Mesenteric fat pad (tissue), 1 donor: ENCODE measurements at places on chromosomes 6 and 20. TPM values are rescaled to one million over a fixed set of nuclear protein-coding genes. Genes with fewer than 3 reads are reported as not detected.

DNA sequence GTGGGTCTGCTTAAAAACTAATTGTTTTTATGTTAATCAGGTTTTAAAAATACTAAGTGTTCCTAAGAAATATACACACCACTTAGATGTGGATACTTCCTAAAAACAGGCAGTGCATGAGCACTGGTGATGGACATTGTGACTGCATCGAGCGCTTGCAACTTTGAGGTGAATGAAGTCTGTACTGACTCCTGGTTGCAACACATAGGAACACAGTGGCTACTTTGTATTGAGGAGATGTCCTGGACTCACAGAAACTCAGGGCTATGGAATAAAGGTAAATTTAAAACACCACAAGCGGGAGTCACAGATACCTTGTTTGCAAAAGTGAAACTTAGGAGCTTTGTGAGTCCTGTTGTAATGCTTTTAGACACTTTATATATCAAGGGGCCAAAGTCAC is 55.6 kb upstream of the POLR1H start:
- DNase-seq, result no peak

- no peak for DNase-seq
Observed at GRCh38 chr6:20440296-20440695, 38.6 kb downstream of the E2F3 start.

GRCh38 chr20:46991880-46992639 is 97.4 kb downstream of the EYA2 start:
- DNase-seq, result no peak

Gene HCRTR2
- total RNA-seq, result not detected

- DNase-seq, result no peak
Observed at GRCh38 chr6:156154896-156155295, 622.3 kb upstream of the ARID1B start.

DNA sequence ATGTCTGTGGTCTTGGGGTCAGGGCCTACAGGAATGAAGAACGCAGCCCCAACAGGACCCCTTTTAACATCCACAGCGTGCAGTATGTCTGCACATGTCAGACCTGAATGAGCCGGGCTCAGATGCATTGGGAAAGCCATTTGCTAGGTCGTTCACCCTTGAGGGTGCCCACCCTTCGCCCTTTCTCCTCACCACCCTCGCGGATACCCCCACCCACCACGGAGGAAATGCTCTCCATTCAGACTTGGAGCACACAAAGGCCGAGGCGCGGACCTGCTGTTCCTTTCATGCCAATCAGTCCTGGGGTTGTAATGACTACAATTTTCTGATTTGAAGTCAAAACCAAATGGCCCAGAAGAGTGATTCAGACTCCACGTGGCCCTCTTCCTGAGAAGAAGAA is 62.7 kb downstream of the EDN3 start:
- DNase-seq, result no peak

DNA sequence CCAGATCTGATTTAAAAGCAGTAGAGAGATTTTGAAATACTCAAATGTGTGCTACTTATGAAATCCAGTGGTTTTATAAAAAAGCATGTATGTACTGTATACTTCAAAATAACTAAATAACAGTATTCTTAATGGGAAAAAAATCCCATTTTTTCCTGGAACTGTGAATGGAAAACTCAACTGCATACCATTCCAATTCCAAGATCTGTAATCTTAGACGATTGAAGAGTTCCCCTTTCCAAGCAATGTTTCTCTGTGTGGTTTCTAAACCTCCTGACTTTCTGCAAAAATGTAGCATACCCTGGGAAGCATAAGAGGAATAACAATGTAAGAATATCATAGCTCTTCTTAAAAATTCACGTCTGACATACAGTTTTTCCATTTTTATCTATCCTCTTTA is 40.3 kb upstream of the HIVEP2 start:
- no peak for DNase-seq

GRCh38 chr6:112760831-112761230 is 413.7 kb downstream of the RFPL4B start:
- DNase-seq, result no peak

GRCh38 chr6:149317644-149318571 is at the start of gene TAB2:
Gene TAB2 (plus strand): TSS chr6:149317712. CDS start chr6:149369998, 52,286 bp downstream.
- DNase-seq, result no peak

GRCh38 chr6:152232501-152233151 is 404.5 kb downstream of the SYNE1 start:
- DNase-seq, result no peak

GRCh38 chr6:66336176-66336575 is 629.1 kb upstream of the EYS start:
- no peak for DNase-seq
